GM13976 (cell line): ENCODE measurements at places on chromosomes 4 and X.

- DNase-seq: no peak
Observed at GRCh38 chr4:95637043-95637600, 88.3 kb upstream of the UNC5C start.

DNA sequence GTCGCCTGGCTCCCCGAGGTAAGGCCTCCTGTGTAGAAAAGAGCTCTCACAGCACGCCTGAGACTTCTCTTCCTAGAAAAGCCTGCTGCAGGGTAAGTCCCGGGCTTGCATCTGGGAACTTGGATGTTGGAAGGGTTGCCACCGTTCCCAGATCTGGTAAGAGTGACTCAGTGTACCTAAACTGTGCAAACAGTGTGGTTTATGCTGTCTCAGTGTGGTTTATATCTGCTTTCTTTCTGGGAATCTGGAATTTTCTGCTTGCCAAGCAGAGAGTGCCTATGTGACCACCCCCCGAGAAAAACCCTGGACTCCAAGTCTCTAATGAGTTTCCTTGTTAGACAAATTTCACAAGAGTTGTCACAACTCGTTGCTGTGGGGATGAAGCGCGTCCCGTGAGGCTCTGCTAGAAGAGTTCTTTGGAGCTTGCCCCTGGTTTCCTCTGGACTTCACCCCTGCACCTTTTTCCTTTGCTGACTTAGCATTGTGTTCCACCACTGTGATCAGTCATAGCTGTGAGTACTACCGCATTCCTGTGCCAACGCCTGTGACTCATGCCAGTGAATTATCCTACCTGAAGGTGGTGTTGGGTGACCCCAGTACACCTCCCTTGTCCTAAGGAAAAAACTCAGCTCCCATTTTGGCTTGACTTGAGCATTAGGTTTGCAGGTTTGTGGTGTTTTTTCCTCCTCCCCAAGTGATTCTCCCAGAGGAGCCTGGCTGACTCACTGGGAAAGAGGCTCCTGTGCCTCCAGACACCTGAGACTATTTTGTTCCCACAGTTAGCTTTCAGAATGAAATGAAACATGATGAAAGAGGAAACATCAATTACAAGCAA lies 14.5 kb downstream of the SLC2A9 start:
- no peak for DNase-seq

DNA sequence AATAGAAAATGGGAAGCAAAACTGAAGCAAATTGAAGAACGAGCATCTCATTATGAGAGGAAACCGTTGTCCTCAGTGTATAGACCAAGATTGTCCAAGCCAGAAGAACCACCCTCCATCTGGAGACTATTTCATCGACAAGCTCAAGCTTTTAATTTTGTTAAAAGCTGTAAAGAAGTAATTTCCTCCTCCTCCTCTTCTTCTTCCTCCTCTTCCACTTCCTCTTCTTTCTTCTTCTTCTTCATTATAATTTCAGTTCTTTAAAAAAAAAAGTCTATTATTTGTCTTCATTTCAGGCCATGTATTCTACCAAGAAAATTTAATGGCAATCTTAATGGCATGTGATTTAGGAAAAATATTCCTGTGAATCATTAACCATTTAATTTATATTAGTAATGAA lies 7.6 kb downstream of the PRIMPOL start:
- no peak for DNase-seq

- no peak for DNase-seq
Observed at GRCh38 chr4:120052856-120053255, 13.8 kb downstream of the MAD2L1 start.

DNA sequence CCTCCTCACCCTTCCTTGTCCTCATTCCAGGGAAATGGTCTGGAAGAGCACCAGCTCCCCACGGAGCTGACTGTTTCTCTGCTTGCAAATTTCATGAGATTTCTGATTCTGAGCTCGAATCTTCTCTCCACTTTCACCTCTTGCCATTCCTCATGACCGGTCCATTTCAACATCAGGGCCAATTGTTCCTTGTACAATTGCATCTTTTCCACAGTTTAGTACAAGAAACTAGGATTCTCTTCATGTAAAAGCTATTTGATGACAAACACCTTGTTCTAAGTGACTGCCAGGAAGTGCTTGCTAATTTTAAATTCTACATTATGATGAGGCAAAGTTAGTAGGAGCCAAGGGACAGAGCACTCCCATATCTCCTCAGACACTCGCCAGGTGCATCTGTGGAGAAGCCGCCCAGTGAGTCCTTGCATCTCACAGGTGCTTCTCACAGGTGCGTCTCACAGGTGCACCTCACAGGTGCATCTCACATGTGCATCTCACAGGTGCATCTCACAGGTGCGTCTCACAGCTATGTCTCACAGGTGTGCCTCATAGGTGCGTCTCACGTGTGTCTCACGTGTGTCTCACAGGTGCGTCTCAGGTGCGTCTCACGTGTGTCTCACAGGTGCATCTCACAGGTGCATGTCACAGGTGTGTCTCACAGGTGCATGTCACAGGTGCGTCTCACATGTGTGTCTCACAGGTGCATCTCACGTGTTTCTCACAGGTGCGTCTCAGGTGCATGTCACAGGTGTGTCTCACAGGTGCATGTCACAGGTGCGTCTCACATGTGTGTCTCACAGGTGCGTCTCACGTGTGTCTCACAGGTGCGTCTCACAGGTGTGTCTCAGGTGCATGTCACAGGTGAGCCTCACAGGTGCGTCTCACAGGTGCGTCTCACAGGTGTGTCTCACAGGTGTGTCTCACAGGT lies 3.0 kb upstream of the PDE6B start:
- no peak for DNase-seq

DNA sequence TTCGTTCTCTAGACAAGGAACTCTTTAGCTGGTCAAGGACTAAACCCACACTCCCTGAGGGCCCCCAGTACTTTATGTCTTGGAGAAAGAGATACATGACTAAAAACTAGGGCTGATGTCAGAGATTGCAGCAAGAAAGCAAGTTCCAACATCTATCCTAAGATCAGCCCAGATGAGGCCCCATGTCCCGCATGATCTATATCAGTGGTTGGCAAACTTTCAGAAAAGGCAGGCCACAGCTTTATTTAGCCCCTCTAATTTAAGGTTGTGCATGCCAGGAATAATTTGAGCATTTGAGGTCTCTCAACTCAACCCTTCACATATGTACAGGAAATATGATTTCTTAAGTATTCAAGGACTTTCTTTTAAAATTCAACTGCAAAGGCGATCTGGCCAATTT lies 44.1 kb upstream of the FRMD7 start:
- no peak for DNase-seq

- no peak for DNase-seq
Observed at GRCh38 chrX:35015621-35016020, 73.0 kb downstream of the FAM47B start.

GRCh38 chr4:175971388-175972179 lies 94.1 kb upstream of the WDR17 start:
- DNase-seq: no peak

DNA sequence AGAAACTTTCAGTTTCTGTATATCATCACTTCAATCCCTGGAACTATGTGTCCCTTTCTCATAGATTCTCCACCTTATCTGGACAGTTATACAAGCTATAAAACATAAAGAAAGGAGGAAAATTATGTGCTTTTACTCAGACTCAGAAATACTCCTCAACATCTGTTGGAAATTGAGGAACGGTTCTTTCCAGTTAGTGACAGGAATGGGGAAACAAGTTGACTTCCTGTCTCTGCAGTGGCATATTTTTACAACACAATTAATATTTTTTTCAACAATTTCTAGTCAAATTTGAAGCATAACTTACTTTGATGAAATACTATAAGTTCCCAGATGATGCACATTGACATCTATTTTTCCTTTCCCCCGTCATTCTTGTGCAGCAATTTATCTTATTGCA lies 27.9 kb downstream of the ABHD18 start:
- no peak for DNase-seq

- DNase-seq: no peak
Observed at GRCh38 chr4:156635051-156635450, 336.5 kb downstream of the PDGFC start.

DNA sequence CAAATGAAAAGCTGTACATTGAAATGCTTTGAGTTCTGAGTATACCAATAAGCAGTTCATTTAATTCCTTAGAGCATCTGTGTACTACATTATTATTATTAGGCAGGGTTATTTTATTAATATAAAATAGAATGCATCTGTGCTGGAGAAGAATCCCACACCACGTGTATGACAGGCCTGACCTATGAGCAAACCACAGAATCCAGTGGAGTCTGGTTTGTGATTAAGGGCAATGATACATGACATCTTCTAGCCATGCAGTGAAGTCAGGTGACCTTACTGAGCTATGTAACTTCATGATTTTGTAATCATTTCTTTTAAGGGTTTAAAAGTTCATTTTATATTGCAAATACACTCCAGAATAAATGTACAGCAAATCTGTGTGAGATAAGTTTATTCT lies 1165.0 kb upstream of the TENM3 start:
- DNase-seq: no peak

DNA sequence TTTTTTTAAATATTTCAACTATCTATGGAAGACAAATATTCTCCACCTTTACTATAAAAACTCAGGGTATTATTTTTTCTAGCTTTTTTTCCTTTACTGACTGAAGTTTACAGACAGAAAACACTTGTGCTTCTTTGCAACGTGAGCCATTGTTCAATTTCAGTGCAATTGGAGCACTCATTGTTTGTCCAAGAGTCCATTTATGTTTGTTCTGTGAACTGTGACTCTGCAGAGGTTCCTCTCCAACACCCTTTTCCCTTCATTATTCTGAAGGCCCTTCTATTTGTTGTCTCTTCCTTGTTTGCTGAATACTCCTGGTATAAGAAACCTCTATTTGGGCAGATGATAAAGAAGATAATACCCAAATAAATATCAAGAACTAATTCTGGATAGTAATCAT lies 37.4 kb downstream of the DAPP1 start:
- no peak for DNase-seq

- no peak for DNase-seq
Observed at GRCh38 chrX:119809185-119809666, 17.8 kb upstream of the RPL39 start.

GRCh38 chr4:9970399-9971011 lies 50.8 kb downstream of the SLC2A9 start:
- no peak for DNase-seq

- DNase-seq: no peak
Observed at GRCh38 chrX:142095651-142096245, 109.3 kb downstream of the MAGEC2 start.

GRCh38 chr4:98608356-98608755 lies 50.1 kb downstream of the TSPAN5 start:
- no peak for DNase-seq

DNA sequence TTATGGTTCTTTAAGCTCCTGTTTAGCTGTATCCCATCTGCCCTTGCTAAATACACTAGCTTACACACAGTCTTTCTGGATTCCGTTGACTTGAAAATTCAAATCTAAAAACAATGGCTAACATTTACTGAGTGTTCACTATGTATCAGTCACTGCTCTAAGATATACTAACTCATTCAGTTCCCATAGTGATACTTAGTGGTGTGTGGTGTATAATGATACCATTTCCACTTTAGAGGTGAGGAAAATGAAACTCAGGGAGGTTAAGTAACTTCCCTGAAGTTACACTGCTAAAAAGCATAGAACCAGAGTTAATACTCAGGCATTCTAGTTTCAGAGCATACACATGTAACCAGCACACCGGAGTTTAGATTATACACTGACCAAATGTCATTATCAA lies 762.0 kb downstream of the GRID2 start:
- no peak for DNase-seq

DNA sequence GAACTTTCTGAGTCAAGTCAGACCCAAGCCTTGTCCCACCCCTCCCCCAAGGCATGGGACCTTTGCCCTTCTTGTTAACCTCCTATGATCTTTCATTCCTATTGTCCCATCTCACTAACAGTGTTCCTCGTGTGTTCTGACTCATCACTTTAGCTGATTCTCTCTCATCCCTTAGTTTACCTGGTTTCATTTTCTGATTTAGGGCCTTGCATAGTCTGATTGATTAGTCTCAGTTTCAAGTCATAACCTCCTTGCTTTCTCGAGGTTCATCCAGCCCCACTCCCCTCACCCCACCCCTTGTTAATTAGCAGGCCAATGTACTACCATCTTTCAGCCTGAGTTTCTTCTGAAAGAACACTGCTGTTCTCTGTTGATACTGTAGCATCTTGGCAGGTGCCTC lies 517.4 kb downstream of the RPA4 start:
- no peak for DNase-seq

- no peak for DNase-seq
Observed at GRCh38 chrX:46216406-46216805, 328.8 kb downstream of the ZNF674 start.

GRCh38 chrX:103637604-103638338 lies 9.0 kb downstream of the TCEAL1 start:
- DNase-seq: no peak

- no peak for DNase-seq
Observed at GRCh38 chr4:92825256-92825655, 521.5 kb downstream of the GRID2 start.
